NCI-H748 treated with DMSO at 0.1 percent for 48 hours (cell line): ENCODE measurements at places on chromosomes 7 and 10.

DNA sequence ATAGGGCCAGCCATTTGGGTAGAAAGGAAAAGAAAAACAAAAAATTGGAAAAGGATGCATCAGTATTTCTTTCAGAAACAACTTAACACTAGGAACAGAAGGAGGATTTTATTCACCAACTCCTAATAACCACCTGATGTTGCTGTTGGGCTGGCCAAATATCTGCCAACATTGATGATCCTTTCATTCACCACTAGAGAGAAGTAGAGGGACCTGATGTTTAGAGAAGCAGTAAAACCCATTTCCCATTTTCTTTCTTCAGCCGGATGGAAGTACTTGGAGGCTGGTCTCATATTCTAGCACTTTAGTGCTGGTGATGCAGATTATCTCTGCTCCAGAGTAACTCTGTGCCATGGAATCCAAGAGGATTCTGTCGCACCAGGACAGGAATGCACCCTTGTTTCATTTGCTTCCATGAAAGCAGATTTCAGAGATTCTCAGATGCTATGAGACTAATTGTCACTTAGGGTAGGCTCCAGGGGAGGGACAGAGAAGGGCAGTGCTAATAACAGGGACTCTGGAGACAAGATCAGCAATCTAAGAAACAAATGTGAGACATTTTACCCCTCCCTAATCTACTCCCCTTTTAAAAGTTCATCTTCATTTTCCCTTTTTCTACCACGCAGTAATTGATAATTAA is 3.1 kb downstream of the KLLN start:
- DNase-seq, result peak; percentile 21

GRCh38 chr10:369684-370448 is 234.6 kb downstream of the ZMYND11 start:
- DNase-seq, result no peak

DNA sequence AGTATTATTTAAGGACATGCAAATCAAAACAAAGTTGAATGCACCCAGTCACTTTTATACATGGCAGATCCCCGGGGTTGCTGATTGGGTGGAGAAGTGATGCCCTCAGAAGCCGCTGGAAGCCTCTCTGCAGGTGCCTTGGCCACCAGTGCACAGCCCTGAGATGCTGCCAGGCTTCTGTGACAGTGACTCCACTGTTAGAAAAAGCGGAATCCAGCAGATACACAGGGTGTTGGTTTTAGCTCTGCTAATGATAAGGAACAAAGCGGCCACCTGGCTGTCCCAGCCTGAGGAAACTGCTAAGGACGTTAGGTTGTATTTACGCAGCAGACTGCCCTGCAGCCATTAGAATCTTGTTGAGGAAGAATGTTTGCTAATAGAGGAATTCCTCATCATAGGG is 47.5 kb downstream of the JAKMIP3 start:
- no peak for DNase-seq

DNA sequence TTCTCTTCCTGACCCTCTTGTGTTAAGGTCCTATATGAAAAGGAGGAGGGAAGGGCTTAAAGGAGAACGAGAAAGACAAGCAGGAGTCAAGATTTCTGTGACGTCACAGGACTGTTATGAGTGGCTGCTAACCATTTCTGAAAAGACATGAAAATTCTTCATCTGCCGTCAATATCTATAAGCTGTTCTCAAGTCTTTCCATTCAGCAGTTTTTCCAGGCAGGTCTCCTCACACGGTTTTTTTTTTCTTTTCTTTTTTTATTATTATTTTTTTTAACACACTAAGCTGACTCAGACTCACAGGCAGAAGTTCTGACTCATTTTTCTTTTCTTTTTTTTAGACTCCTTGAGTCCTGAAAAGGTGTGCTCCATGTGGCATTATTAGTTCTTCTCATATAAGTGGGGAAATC is 72.0 kb downstream of the DGKI start:
- DNase-seq, result no peak
